ENCODE measurements at places on chromosomes 16 and 17.

GRCh38 chr17:64152428-64153125, 22.6 kb upstream of the ERN1 start:
- no peak for DNase-seq

DNA sequence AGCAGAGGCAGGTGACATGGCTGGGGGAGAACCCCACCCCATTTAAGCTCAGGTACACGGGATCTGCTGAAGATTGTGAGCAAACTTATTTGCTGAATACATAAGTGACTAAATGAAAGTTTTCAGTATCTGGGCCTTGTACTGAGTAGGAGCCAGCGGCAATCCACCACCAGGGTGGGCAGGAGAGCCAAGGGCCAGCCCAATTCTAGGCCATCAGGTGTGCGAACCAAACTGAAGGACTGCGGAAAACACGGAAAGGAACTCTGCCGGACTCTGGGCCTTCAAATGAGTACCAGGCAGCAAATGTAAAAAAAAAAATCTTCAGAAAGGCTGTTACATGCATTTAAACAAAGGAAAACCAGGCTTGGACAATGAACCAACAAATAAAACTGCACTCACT, 19.7 kb downstream of the ARHGAP17 start:
- DNase-seq = no peak

DNA sequence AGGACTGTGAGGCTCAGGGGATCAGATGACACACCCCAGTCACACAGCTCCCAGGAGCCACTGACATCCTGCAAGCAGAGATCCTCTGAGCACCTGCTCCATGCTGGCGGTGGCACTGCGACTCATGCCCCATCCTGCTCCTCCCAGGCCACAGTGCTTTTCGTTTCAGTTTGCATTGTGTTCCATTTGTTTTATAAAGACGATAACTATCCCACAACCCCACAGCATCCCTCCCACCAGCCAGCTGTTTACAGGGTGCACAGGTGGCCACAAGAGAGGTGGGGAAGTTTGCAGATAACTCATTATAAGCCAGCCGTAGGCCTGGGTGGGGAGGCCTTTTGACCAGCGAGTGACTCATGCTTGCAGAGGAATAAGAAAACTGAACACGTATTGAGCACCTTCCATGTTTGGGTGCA, 28.2 kb downstream of the BCO1 start:
- no peak for DNase-seq

GRCh38 chr17:3669085-3669347, 404 bp downstream of the EMC6 start:
- DNase-seq = no peak

DNA sequence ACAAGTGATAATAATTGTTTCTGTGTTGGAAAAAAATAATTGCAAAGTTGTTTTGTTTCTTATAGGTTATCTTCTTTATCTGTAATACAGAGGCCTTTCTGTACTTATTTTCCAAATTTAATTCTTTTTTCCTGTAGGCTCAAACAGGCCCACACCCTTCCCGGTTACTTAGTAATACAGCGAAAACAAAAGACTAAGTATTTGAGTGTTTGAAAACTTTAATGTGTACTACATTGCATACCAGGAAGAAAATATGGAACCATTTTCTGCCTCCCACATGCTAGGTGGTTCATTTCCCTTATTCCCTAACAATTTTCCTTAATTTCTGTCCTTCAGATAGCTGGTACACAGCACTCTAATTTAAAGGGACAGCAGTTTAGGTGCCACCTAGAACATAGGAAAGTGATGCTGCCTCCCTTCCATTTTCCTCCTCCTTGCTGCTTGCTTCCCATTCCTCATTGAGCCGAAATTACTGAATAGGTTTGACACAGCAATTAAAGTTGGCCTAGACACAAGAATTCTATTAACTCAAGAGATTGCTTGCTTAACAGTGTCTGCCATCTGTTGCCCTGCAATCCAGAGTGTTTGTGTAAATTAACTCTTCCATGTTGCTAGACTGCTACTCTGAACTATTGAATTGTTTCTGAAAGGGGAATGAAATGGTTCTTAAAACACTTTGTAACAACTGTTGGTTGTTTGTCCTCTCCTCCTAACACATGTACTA, 24.2 kb downstream of the CYB5B start:
- DNase-seq = no peak
